ENCODE measurements at places on chromosomes 7 and 10.

GRCh38 chr10:17435187-17435586 is 19.2 kb downstream of the ST8SIA6 start:
- DNase-seq: no peak

DNA sequence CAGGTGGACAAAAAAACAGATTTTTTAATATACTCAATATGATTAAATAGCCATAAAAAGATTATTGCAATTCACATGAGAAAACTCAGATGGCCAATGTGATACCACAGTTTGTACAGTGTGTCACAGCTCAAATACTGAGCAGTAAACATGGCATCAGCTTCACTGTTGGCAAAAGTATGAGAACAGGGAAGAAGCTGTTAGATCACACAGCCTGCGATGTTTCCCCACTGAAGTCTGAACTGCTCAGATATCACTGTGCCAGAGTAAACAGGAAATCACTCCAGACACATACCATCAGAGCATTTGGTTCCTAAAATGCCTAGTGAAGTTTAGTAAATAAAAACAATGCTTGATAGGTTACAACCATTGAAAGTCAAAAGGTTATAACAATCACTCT is 347.8 kb downstream of the ETV1 start:
- no peak for DNase-seq

DNA sequence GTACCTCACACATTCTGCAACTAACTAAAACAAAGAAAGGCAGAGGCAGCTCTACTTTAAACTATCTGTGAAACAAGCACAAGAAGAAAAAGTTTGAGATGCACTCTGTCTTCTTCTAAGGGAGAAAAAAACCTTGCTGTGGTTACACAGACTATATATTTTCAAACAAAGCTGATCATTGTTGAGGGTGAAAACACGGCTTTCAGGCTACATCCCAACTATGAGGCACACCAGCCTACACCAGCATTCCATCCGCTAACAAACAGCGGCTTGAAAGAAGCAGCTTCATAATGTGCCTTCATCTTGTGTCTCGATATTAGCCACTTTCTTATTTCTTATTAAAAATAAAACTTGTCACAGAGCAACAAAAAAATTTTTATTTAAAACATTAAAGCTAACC is 79.1 kb downstream of the USP6NL start:
- no peak for DNase-seq

- no peak for DNase-seq
These were observed 1.2 kb upstream of the DKK1 start for GRCh38 chr10:52312942-52313255.

GRCh38 chr10:13925971-13926780 is 339.4 kb downstream of the PRPF18 start:
- DNase-seq: no peak

- no peak for DNase-seq
These were observed 176.5 kb downstream of the EXOC4 start for GRCh38 chr7:133429371-133429770.

DNA sequence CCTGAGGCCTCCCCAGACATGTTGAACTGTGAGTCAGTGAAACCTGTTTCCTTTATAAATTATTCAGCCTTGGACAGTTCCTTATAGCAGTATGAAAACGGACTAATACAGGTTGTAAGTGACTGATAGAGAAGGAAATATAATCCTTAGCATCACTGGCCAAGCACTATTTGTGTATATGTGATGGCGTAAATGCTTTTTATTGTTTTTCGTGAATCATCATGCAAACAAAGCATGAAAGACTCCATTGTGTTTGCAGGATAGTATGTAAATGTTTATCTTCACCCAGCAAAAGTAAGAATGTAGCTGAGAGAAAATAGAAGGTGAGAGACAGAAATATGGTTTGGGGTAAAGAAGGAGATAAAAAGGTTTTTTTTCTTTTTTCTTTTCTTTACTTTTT is 92.5 kb upstream of the LRGUK start:
- DNase-seq: no peak

DNA sequence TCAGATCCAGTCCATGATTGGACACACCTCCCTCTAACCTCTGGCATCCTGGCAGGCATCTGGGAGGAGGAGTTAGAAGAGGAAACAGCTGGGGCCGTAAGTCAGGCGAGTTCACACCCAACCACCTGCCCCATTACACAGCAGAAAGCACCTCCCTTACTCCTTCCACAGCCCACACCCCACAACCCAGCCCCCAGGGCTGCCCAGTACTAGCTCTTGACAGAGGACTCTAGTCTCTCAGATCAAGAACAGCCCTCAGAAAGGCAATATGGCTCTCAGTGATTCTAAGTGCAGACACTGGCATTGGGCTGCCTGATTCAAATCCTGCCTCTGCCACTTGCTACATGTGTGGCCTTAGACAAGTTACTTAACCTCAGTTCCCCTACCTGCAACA is 34.1 kb downstream of the KCNMA1 start:
- DNase-seq: no peak

DNA sequence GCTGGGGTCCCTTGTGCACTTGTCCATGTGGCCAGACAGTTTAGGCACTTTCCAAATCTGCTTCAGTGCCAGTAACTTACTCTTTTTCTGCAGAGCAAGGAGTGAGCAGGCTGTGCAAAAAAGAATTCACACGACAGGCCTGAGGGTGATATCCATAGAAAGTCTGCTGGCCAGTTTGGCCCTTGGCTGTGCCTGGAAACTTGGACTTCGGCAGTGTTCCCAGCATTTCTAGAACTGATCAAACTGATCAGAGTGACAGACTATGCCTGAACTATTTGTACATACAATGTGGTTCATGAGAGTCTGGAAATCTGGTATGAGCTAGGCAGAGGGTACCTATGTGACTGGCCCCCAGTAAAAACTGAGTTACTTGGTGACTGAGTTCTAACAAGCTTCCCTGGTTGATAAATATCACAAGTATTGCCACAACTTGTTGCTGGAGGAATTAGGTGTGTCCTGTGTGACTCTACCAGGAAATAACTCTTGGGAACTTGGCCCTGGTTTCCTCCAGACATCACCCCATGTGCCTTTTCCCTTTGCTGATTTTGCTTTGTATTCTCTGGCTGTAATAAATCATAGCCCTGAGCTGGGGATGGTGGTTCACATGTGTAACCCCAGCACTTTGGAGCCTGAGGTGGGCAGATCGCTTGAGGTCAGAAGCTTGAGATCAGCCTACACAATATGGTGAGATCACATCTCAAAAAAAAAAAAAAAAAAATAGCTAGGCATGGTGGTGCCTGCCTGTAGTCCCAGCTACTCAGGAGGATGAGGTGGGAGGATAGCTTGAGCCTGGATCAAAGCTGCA is 3.3 kb upstream of the DENND10 start:
- DNase-seq: no peak

DNA sequence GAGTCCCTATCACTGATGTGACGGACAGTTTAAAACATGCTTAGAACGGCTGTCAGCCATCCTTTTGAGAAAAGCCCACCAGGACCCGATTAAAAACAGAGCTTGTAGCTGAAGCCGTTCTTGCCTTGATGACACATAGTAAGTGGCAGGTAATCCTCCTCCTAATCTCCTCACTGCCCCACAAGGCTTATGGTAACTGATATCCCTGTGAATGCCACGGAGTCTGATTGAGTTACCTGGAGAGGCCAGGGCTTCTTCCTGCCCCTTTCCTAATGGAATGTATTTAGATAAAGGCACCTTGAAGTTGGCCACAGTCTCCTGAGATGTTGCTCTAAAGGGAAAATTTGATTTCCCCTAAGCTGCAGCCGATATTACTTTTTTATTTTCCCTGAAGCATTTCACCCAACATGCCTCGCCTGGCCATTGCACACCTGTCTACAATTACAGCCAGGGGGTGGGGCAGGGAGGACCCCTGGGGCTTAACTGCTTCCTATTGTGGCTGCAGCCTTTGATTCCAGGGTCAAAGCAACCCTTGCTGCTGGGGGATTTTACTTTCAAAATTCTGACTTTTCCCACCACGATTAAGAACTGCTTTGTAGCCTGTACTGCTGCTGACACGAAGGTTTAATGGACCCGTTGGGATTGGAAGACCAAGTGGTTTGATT is 169.0 kb upstream of the GPR26 start:
- no peak for DNase-seq

- no peak for DNase-seq
These were observed 176.9 kb downstream of the RPS24 start for GRCh38 chr10:78210548-78210947.

DNA sequence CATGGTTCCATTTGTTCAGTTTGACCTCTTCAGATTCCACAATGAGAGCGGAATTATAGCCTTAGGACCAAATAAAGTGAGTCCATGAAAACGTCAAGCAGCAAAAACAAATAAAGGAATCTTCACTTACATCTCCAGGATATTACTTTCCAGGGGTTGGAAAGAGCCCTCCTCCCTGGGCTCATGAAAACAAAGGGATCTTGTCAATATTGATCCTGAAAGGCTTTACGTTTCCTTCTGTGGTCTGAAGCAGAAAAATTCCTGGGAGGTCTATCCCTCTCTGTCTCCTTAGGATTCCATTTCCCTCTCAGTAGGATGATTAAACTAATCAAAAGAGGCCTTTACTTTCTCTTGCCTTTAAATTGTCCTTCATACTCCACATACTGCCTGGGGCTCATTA is 293.5 kb downstream of the GPAM start:
- no peak for DNase-seq

DNA sequence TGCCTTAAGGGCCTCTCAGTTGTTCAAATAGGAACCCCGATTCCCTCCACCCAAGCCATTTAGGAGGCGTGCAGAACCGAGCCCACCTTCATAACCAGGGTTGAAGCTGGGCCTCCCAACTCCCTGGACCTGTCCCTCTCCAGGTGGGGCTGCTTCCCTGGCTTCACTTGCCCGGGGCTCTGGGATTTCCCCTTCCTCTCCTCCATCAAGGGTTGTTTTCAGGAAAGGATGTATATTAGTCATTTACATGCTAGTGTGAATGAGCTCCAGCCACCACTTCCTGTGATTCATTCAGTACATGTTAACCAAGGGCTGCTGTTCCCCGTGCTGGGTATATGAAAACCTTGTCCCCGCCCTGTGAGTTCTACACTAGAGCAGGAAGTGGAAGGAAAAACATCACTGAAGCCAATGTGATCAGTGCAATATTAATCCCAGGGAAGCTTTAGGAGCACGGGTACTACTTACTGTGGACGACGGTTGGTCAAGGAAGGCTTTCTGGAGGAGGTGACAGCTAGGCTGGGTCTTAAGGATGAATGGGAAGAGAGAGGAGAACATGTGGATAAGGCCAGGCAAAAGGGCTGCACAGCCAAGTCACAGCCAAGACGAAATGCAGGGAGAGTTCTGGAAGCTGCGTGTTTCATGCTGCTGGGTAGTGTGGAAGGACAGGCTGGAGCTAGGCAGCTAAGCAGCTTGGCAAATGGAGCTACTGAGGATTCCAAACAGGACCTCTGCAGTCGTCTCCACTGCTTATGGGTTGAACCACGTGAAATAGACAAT is 150.1 kb upstream of the SHH start:
- DNase-seq: no peak

DNA sequence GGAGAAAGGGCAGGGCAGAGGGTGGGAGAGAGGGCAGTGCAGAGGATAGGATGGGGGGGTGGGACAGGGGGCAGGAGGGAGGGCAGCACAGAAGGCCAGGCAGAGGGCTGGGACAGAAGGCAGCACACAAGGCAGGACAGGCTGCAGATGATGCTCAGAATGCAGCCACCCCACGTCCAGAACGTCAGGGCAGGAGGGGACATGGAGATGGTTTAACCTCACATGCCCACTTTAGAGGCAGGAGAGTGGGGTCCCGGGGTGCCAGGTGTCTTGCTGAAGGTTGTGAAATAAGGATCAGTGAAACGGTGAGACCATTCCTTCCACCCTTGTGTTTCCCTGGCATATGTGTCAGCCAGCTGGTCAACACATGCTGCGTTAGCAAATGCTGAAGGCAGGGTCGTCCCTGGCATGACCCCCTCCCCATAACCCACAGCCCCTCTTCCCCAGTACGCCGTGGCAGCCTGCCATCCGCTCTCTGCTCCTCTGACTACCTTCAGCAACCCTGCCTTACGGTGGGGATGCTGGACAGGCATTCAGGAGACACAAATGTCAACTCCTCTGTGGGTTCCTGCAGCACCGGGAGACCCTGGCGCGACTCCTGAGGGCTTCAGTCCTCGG is 592.1 kb downstream of the DNAJB6 start:
- no peak for DNase-seq

- no peak for DNase-seq
These were observed 32.3 kb upstream of the PLEKHS1 start for GRCh38 chr10:113718969-113719822.

DNA sequence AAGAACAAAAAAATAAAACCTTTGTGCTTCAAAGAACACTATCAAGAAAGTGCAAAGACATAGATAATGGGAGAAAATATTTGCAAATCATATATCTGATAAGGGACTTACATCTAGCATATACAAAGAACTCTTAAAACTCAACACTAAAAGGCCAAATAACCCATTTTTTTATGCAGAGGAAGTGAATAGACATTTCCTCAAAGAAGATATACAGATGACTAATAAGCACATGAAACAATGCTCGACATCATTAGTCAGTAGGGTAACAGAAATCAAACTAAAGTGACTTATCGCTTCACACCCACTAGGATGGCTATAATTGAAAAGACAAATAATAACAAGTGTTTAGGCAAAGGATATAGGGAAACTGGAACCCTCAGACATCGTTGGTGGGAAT is 78.0 kb downstream of the MALSU1 start:
- DNase-seq: no peak

GRCh38 chr7:150736864-150737263 is 354 bp upstream of the GIMAP5 start:
- no peak for DNase-seq

DNA sequence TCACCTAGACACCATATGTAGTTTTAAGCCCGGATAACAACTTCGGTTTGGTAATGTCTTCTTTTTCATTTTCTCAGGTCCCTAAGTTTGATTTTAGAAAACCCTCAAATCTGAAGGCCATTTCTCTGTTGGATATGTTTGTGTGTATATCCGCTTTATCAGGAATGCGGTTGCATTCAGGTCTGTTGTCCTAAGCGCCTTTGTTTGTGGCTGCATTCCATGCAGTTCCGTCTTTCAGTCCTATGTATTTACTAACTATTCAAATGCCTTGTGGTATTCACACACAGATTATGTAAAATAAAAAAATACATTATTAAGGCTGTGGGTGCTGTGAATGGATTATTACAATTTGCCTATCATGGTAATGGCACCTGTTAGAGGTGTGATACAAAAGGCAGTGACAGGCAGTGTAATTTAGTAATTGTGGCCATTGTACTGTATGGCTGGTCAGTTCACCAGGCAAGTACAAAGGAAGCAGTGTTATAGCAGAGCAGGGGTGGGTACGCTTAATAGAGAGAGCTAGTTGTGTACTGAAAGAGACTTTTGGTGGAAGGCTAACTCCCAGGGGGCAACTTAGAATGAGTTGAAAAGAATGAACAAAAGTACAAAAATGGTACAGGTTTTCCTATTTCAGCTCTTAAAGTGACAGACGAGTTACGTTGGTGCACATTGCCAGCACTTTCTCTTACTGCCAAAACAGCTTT is 136.4 kb downstream of the VTI1A start:
- no peak for DNase-seq

- no peak for DNase-seq
These were observed 110.2 kb upstream of the DPP6 start for GRCh38 chr7:153942036-153942435.
